ENCODE measurements at places on chromosomes 11 and 22.

- DNase-seq, result no peak
These were observed 186.8 kb upstream of the CADM1 start for GRCh38 chr11:115691030-115691429.

DNA sequence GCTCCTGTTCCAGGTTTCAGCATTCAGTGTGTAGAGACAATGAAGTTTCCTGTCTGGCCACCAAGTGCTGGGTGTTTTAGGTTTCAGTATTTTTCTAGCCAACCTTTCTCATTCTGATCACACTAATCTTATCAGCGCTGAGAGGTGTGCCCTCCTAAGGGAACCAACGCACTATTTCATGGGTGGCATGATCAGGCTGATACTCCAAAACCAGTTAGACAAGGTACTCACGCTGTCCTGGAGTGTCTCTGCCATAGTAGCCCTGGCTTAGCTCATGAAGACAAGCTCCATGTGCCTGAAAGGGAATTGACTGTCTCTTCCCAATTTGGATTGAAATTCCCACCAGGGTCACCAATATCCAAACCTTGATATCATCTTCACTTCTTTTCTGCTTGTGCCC lies 8.0 kb upstream of the RAB38 start:
- no peak for DNase-seq

GRCh38 chr11:77332259-77332658 lies 30.8 kb upstream of the GDPD4 start:
- no peak for DNase-seq

GRCh38 chr22:42972649-42973535 lies 42.1 kb downstream of the PACSIN2 start:
- DNase-seq, result no peak

DNA sequence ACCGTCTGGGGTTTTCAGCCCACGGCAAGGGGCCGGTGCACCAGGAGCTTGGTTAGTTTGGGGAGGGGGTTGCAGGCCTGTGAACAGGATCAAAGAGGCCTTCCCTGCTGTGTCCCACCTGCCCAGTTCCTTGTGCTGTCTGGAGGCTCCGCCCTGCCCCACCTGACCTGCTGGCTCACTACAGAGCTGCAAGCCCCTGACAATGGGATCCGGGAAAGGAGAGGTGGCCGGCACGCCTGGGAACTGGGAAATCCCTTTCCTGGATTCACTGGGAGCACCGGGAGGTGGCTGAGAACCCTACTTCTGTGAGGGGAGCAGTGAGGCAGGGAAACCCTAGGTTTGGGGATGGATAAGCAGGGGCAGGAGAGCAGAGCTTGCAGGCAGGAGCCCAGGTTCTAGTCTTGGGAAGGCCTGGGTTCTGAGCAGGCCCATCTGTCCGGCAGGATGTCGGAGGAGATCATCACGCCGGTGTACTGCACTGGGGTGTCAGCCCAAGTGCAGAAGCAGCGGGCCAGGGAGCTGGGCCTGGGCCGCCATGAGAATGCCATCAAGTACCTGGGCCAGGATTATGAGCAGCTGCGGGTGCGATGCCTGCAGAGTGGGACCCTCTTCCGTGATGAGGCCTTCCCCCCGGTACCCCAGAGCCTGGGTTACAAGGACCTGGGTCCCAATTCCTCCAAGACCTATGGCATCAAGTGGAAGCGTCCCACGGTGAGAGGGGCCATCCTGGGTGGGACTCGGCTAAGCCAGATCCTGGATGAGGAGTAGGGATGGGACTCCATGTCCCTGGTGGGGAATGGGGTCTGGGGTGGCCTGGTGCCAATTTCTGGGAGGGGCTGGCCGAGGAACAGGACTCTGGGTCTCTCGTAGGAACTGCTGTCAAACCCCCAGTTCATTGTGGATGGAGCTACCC lies 786 bp downstream of the CAPN1 start:
- DNase-seq, result no peak

DNA sequence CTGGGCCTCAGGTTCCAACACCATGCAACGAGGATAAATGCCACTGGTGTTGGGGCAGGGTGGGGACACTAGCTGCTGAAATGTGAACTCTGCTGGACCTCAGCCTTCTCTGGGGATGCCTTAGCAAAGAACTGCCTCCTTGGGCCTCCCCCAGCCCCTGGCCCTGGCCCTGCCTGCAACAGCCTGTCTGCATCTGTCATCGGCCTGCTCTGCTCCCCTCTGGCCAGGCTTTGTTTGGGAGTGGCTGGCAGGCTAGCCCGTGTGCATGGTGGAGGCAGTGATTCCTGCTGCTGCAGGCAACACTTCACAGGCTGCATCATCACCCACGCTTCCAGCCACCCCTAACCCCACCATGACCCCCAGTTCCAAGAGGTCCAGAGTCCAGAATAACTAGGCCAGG lies 11.5 kb upstream of the MYOD1 start:
- no peak for DNase-seq

GRCh38 chr11:60477035-60477445 lies 15.5 kb upstream of the MS4A12 start:
- DNase-seq, result no peak

- no peak for DNase-seq
These were observed 726 bp downstream of the ST3GAL4 start for GRCh38 chr11:126355926-126356897.

DNA sequence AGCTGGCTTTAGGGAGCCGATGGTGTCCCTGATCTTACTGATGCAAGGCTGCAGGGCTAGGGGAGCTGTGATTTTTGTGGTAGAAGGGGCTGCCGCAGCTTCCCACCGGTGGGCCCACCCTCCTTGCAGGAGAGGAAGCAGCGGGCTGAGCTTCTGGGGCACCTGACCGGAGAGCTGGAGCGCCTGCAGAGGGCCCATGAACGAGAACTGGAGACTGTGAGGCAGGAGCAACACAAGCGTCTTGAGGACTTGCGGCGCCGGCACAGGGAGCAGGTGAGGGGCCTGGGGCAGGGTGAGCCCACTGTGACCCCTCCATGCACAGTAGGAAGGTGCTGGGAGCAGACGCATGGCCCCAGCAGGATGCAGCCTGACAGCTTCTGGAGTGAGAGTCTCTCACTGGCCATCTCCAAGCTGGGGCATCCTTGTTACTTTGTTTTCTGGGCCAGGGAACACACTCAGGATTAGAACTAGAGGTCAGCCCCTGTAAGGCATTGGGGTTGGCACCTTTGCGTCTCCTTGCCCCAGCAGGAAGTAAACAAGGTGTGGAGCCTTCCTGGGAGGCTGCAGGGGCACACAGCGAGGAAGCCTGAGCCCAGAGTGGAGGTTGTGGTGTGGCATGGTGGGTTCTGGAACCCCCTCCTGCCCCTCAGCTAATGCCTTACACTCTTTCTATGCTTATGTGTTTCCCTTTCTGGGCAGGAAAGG lies 66.7 kb downstream of the CEP164 start:
- no peak for DNase-seq

All from central memory CD8-positive, alpha-beta T cell (primary cell).